Bronchial epithelial cell (primary cell): ENCODE measurements at places on chromosomes 2 and 18.
A peak's percentile ranks its signal among the peaks of the same experiment; 100 is the strongest.

GRCh38 chr18:2958819-2959298 is 54.1 kb downstream of the LPIN2 start:
- DNase-seq: no peak

- DNase-seq: no peak
Observed at GRCh38 chr2:122261911-122262310, 506.5 kb downstream of the TSN start.

GRCh38 chr2:30769891-30770462 is 37.3 kb downstream of the CAPN13 start:
- no peak for DNase-seq

GRCh38 chr2:106839849-106840595 is 45.9 kb downstream of the ST6GAL2 start:
- DNase-seq: no peak

- peak; percentile 88 for DNase-seq
Observed at GRCh38 chr2:23789012-23789411, 137.9 kb downstream of the ATAD2B start.

GRCh38 chr2:28639092-28639691 is 112.4 kb upstream of the PPP1CB start:
- DNase-seq: no peak

DNA sequence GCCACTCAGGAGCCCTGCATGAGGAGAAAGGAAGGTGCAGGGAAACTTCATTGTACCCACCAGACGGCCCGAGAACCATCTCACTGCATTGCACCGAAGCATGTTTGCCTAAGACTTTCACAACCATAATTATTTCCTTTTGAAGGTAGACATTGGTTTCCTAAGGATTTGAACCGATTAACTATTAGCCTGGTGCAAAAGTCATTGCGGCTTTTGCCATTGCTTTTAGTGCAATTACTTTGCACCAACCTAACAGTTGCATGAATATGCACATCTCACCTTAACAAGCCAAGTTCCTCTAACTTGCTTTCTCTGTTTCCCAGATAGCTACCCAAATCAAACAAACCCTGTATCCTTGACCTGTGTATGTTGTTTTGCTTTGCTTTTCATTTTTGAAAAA is 516.3 kb upstream of the ID2 start:
- DNase-seq: no peak

DNA sequence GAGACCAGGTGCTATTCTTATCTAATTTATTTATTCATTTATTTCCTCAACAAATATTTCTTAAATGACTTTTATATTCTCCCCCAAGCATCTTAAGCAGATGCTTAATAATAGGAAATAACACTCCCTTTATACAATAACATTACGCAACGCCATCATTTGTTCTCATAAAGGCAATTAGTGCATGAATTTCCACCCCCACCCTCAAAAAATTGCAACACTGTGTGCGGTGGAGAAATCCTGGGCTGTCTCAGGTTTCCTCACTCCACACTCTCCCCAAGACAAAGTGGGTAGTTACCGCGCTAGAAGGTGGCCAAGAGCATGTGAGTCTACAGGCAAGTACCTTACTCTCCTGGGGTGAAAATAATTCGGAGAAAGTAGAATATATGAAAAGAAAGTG is 37.0 kb upstream of the CTDP1 start:
- DNase-seq: peak; percentile 78

DNA sequence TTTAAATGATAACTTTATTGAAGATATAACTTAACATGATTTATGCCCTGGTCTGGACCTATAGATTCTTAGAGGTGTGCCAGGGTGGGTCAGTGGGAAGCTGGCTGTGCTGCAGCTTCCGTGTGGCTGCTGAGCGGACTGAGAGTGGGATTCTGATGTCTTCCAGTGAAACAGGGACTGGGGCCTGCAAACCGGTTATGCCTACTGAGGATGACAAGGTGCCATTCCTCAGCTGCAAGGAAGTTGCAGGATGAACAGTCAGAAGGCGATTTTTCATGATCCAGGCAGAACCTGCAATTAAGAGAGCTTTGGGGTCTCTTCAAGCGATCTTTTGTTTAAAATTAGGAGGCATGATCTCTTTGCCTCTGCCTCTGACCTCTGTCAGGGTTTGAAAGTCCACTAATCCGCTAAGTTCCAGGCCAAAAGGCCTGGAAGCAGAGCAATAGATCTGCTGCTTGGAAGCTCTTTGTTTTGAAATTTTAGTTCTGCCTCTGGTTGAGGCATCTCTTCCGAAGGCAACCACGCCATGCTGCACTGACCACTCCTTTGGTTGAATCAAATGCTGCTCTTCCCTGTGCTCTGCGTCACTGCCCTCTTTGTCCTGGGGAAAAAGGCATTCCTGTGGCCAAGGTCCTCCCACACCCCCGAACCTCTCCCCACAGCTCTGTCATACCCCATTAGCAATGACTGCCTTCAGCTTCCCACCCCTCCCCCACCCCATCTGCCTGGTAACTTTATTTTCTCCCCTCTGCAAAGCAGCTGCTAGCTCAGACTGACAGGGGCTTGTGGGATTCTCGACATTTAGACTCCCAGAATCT is 2.0 kb downstream of the TMEM169 start:
- no peak for DNase-seq

DNA sequence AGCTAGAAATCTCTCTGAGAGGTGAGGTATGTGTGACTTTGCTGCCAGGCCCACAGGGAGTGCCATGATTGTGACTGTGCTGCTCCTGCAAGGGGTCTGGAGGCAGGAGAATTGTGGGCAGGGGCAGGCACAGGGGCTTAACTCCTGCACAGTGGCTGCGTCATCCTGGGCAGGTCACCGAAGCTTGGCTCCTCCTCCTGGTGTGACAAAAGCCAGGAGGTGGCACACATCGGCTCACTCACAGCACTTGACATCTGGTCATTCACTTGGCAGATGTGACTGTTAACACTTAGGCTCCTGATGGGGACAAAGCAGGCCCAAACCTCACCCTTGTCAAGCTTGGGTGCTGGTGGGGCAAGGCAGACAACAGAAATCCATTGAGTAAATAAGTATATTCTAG is 36.4 kb upstream of the GLI2 start:
- DNase-seq: no peak

DNA sequence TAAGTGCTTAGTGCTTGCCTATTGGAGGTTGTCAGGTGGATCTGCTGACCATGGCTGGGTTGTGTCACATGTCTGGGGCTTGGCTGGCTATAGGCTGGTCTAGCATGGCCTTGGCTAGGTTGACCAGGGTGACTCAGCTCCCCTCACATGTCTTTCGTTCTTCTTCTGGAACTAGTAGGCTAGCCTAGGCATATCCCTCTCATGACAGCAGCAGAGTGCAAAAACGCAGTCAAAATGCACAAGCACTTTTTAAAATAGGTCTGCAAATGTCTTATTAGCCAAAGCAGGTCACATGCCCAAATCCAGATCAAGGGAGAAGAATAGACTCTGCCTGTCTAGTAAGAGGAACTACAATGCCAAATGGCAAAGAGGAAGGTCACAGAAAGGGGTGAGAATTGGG is 179.7 kb upstream of the ACVR2A start:
- peak; percentile 83 for DNase-seq

GRCh38 chr18:12278741-12279682 is 24.9 kb downstream of the CIDEA start:
- peak; percentile 84 for DNase-seq

DNA sequence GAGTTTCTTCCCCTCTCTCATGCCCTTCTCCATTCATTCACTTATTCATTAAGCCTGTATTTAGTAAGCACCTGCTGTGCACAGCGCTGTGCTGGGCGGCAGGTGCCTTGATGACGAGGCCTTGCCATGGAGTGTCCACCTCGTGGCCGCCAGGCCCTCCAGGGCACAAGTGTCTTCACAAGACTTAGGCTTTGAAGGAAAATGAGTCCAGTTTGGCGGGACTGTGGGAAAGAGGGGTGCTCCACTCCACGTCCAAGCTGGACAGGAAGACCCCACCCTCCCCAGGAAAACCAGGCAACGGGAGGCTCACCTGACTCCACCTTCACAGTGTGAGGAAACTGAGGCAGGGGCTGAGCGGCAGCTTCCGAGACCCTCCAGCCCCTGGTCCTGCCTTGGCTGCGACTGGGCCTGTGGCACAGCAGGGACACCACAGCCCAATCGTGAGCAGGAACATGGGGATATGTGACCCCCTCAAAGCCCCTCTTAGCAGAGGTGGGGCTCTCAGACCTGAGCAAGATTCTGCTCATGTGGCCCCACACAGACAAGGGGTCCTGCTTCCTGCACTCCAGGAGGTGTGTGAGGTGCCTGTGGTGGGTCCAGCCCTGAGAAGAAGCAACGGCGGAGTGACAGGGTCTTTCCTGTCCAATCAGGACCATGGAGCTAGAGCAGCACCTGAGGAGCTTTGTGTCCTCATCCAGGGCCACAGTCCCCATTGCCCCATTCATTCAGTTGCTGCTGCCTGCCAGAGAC is 110.3 kb upstream of the ODC1 start:
- DNase-seq: no peak

DNA sequence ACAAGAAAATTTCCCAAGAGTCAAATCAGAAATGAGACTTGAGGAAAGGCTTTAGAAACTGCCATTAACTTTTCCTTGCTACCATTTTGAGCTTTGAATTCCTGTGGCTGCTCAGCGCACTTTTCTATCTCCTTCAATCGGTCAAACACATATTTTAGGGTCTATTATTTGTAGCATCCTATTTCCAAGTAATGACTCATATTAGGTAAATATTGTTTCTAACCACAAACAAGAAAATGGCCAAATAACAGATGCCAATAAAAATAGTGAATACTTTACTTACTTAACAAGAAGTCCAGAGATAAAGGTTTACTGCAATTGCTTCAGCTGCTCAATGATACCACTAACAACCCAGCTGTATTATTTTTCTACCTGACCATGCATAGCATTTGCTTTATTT is 29.7 kb upstream of the CCDC178 start:
- peak; percentile 28 for DNase-seq

DNA sequence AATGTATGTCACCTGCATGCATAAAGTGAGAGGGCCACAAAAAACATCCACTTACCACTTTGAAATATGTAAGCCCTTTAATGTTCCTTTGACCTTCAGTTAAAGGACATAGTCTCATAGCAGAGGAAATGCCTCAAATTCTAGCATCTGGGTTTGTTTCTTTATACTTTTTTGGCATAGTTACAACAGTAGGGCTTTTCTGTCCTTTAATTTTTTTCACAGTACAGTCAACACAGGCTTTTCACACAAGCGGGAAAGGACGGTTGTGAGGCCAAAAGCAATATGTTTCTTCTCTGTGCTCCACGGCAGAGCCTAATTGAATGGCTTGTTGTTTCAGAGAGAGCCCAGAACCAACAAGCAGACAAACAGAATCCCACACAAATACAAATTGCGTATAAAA is 57.6 kb downstream of the CRIM1 start:
- DNase-seq: no peak

- peak; percentile 53 for DNase-seq
Observed at GRCh38 chr2:20224716-20225293, at the start of gene SDC1. TSS of gene SDC1 (minus strand) at chr2:20225130. CDS start at chr2:20224867, 263 bp downstream.

GRCh38 chr2:132009874-132010521 is 151.8 kb downstream of the ANKRD30BL start:
- no peak for DNase-seq

DNA sequence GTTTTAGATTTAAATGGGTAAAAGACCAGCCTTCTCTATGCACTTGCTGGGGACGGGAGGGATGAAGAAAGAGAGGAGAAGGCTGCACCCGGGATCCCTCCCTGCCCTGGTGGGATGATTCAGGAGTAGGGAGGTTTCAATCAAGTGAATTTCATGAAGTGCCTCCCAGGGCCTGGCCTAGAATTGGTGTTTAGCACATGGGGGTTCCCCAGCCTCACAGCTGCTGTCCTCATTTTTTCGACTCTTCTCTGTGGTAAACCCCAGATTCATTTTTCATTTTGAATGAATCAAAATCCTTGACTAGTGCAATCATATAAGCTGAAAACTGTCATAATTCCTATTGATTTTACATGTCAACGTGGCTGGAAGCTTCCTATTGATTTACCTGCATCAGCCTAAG is 81.1 kb downstream of the LPIN1 start:
- DNase-seq: no peak

- DNase-seq: no peak
Observed at GRCh38 chr2:195795879-195796278, 138.9 kb downstream of the SLC39A10 start.

DNA sequence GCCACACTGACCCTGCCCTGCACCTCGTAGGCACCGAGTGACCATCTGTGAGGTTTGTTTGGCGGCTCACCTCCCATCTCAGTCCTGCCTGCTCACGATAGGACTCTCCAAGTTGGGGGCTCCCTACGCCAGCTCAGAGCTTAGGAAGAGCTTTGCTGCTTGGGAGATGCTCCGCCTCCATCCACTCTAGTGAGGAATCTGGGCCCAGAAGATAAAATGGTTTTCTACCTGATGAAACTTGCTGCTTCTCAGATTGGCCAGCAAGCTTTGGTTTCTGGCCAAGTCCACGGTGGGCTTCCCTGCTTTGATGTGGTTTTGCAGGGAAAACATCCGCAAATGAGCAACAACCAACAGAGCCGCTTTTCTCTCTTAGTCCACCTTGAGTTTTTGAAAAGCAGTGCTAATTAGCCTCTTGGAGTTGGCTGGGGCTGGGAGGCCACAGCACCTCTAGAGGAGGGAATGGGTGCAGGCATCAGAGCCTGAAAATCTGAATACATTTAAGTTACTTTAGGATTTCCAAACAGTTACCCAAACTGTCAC is 42.2 kb downstream of the THNSL2 start:
- peak; percentile 23 for DNase-seq

- DNase-seq: no peak
Observed at GRCh38 chr2:51231071-51231470, 199.1 kb upstream of the NRXN1 start.

DNA sequence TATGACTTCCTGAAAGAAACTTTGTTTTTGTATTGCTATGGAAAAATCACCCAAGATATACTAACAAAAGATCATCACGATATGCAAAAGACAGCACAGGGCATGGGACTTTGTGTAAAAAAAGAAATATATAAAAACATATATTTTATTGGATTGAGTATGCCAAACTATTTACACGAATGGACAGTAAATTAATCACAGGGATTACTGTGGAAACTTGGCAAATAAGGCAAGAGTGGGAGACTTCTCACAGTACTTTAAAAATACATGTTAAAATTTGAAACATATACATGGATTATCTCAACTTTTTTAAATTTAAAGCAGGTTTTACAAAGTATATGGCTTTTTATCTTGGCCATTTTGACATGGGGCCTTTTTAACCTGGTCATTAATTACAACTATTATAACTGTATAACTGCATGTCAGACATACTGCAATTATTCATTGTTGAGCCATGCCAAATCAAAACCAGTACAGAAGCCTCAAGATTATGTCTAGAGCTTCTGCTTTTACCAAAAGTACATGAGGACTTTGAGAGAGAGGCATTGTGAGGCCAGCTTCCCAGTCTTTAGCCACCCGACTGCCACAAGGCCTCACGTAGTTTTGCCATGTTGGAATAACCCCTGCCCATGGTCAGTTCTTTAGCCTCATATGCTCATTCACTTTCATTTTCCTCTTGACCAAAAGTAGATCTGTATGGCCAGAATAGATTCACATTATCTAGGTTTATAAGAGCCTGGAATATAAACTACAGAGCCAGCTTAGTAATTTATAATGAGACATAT is 419.8 kb downstream of the SETBP1 start:
- no peak for DNase-seq

DNA sequence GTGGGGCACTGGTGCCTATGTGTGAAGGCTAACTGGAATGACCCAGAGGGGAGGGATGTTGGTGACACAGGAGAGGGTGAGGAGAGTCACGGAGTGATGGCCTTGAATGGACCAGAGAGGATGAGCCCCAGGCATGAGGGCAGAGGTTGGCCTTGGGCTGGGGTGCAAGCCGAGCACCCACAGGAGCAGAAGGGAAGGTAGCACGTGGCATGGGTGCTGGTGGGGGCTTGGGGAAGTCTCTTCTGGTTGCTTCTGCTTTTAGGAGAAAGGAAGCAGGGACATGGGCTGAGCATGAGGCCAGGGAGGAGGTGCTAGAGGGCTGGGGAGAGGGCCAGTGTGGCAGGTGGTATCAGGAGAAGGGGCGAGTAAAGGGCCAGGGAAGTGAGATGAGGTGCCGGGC is 183.8 kb downstream of the DYSF start:
- DNase-seq: no peak
